ENCODE measurements at places on chromosomes 11 and 22.

- no peak for DNase-seq
Observed at GRCh38 chr22:38748487-38749136, 7.2 kb downstream of the SUN2 start.

DNA sequence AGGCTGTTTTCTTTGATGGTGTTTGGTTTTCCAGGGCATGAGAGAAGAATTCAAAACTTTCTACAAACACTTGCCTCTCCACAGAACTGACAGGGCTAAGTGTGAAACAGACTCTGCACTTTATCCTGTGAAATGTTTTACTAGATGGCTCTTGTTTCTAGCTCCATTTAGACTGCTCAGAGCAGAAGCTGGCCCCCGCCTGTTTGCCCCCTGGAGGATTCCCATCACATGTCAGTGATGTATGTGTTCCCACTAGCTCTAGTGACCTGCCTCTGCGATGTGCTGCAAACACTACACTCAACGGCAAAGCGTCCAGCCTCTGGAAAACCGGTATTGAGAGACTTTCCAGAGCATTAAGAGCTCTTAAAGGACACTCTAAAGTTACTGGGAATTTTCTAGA, 41.4 kb upstream of the PCF11 start:
- DNase-seq, result no peak

DNA sequence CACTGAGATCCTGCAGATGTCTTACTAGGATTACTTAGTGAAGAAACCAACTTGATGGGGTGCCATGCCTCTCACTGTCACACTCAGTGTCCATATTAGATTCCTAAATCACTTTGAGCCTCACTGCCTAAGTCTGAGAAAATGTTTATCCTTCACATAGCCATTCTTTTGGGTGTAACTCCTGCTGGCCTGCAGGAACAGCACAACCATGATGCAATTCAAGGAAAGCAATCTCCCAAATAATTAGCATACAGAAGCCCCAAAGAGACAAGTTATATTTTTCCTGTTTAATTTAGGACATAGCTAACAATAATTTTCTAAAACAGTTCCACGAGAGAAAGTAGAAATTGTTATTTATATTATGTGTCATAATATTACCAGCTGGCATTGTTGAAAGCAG, 655.5 kb downstream of the KCNA4 start:
- no peak for DNase-seq

- DNase-seq, result no peak
Observed at GRCh38 chr22:29607426-29607825, 4.0 kb downstream of the NF2 start.

DNA sequence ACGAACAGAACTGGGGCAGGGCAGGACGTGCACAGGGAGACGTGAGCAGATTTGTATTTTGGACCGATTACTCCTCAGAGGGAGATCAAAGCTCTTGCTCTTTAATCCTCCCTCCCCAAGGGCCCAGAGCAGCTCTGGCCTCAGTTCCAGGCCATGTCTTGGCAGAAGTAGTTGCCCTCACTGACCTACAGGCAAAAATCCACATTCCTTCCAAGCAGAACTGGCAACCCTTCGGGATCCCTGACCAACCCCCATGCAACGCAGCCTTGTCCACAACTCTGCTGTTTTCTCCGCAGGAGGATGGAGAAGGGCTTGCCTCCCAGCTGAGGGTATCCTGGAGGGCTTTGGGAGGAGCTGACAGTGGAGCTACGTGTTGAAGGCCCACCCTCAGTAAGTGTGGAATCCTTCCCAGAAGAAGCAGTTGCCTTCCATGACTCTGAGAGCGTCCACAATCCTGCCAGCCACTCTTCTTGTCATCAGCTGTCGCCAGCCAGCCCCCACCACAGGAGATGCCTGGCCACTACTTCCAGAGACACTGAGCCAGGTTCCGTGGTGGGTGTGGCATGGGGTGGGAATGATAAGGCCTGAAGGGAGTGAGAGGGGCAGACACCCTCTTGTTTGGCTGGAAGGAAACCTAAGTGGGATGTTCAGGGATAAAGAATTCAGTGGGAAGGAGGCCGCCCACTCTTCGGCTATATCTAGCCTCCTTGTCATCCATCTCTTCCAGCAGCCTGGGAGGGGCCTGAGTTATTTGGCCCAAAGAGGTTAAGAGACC, 68.1 kb downstream of the PDE2A start:
- no peak for DNase-seq

DNA sequence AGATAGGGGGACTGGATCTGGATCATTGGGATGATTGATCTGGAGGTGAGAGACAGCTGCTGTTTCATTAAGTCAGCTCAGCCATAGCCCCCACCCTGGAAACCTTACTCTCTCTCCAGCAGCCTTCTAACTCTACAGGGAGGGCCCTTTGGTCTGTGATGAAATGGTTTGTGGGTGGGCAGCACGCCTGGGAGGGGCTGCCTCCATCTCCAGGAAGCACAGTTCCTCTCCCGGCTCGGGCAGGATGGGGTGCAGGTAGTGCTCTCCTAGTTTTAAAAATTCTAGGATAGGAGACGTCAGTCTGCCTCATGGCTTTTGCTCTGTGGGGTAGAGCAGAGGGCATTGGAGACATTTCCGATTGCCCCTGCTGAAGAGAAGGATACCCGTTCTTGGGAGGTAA, 89.7 kb downstream of the CEP164 start:
- DNase-seq, result no peak

GRCh38 chr22:43953988-43954785, 1.1 kb upstream of the SAMM50 start:
- no peak for DNase-seq

- no peak for DNase-seq
Observed at GRCh38 chr11:38438091-38438490, 1840.1 kb upstream of the RAG2 start.

- DNase-seq, result no peak
Observed at GRCh38 chr11:45473341-45473895, 187.3 kb upstream of the SYT13 start.

Data from right kidney (tissue), 9 donors.